ENCODE measurements at places on chromosomes 16 and 17.

- DNase-seq = no peak
Measured at GRCh38 chr16:89117227-89117974, 23.7 kb downstream of the ACSF3 start.

DNA sequence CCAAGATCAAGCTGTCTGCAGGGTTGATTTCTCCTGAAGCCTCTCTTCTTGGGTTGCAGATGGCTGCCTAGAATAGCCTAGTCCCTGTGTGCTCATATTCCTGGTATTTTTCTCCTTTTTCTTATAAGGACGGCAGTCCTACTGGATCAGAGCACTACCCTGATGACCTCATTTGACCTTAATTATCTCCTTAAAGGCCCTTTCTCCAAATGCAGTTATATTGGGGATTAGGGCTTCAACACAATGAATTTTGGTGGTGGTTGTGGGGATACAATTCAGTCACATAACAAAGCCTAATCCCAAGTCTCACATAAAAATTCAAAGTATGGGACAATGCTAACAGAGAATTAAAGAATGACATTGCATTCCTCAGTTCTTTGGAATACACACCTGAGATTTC, 238.8 kb upstream of the SALL1 start:
- DNase-seq = no peak

- no peak for DNase-seq
Measured at GRCh38 chr16:62882552-62883221, 846.4 kb upstream of the CDH8 start.

DNA sequence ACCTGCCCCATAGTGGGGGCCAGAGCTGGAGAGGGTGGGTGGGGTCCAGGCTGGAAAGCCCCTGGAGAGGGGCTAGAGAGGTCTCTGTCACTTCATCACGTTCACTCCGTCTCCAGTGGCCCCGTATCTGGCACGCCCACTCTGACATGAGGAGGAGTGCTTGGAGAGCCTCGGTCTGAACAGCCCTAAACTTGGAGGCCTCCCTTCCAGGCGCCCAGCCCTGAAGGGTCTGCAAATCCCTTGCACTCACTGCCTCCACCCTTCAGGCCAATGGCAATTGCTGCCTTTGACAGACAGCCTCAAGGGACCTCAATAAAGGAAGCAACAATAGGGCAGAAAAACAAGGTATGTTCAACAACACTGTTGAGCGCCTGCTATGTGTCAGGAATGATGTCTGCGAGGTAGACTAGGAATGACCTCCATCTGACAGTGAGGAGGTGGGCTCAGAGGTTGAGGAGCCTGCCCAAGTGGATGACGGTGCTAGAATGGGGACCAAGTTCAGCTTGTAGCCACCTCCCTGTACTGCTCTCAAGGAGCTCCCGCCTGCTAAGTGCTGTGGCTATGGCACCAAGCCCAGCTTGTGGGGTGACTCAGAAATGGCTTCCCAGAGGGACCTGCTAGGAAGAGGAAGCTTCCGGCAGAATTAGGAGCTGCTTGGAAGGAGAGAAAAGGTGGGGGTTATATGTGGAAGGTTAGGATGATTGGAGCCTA, 2.9 kb upstream of the EPX start:
- no peak for DNase-seq

GRCh38 chr17:73293480-73293911, 18.3 kb downstream of the CDC42EP4 start:
- no peak for DNase-seq

- no peak for DNase-seq
Measured at GRCh38 chr17:77288115-77288619, 147.4 kb downstream of the SEC14L1 start.

DNA sequence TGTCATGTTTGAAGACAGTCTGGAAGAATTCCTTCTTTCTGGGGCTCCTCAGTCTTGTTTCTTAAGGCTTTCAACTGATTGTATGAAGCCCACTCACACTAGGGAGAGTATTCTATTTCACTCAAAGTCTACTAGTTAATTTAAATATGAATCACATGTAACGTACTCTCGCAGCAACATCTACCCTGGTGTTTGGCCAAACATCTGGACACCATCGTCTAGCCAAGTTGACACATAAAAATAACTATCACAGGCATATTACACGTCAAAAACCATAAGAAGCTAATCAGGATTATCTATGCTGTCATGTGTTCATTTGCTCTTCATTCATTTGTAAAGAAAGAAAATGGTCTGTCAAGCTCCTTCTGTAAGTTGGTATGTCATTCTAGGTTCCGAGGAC, 787.4 kb downstream of the KCNJ2 start:
- DNase-seq = no peak

GRCh38 chr17:3798273-3799180, 2.5 kb downstream of the ITGAE start:
- no peak for DNase-seq

DNA sequence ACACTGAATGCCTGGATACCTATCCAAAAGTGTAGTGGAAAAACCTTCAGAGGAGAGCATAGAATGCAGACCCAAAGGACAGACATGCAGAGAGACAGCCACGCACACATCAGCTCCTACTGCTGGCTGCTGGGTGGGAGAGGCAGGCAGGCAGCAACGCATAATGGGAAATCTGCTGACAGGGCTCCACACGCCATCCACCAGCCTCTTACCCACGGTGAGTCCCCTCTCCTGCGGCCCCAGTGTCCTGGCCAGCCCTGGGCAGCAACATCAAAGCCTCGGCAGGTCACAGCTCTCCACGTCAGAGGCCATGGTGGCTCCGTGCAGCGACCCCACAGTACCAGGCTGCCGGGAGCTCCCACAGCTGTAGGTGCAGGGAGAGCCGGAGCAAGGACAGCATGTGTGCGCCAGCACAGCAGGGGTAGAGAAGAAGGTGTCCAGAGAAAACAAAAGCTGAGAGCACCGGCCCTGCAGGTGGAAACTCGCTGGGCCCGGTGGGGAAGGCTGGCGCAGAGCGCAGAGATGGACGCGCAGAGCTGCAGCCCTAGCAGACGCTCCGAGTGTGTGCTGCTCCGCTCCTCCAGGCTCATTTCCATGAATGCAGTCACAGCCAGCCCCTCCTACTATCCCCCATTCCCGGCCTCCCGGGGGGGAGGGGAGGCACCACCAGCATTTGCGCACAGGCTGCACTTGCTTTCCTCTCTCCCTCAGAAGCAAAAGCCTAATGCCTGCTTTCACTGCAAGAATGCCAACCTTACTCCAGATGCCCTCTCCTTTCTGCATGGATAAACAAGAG, 58.9 kb downstream of the CYTH1 start:
- no peak for DNase-seq

GRCh38 chr17:81918832-81919545, 1.0 kb upstream of the SIRT7 start:
- DNase-seq = no peak

GRCh38 chr16:13453938-13454553, 465.9 kb upstream of the ERCC4 start:
- DNase-seq = no peak

All from osteocyte (in vitro differentiated cells).